CD4-positive, alpha-beta T cell (primary cell): ENCODE measurements at places on chromosomes 1 and 21. TPM values are rescaled to one million over a fixed set of nuclear protein-coding genes. Genes with fewer than 3 reads are reported as not detected.

The ACTL8 gene
- not detected for total RNA-seq

The FAM3B gene
- not detected for total RNA-seq

DNA sequence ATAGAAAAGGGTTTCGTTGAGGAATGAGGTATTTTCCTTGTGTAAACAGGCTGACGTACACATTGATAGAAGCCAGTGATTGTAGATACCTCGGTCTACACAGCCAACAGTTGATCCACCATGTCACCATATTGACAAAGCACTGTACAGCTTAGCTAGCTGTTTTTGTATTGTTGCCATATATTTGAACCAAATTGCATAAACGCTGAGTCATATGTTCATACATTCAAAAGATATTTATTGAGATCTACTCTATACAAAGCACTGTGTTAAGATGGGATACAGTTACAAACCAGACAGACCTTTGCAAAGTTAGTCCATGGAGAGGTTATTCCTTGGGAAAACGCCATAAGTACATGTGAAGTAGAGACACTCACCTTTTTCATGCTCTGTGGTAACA is 132.4 kb upstream of the ATP1B1 start:
- no peaks in the 10 kb centered on the region for H3K36me3 ChIP-seq
- no peaks in the 10 kb centered on the region for H3K4me1 ChIP-seq
- H3K4me3 ChIP-seq, result no peak overlapping the region
- H3K27me3 ChIP-seq, result no peaks in the 10 kb centered on the region

The TTC22 gene
- 4.4 TPM for total RNA-seq

The UTP25 gene
- 6.4 TPM for total RNA-seq

The PRR9 gene
- total RNA-seq, result not detected

GRCh38 chr1:237879195-237879594 is 11.5 kb downstream of the ZP4 start:
- no peaks in the 10 kb centered on the region for H3K36me3 ChIP-seq
- no peaks in the 10 kb centered on the region for H3K27me3 ChIP-seq
- no peak for DNase-seq
- H3K27ac ChIP-seq, result no peak overlapping the region
- H3K4me1 ChIP-seq, result no peaks in the 10 kb centered on the region

GRCh38 chr1:170162459-170163246 is 16.9 kb downstream of the NTMT2 start:
- no peaks in the 10 kb centered on the region for H3K36me3 ChIP-seq
- H3K4me1 ChIP-seq, result no peaks in the 10 kb centered on the region
- no peak overlapping the region for H3K27ac ChIP-seq
- no peaks in the 10 kb centered on the region for H3K27me3 ChIP-seq
- DNase-seq, result no peak
- H3K4me3 ChIP-seq, result no peak overlapping the region

The LCA5L gene
- 0.17 TPM for total RNA-seq
